Aorta (tissue), 5 donors: ENCODE measurements at places on chromosomes 11 and 22. TPM values are rescaled to one million over a fixed set of nuclear protein-coding genes. Genes with fewer than 3 reads are reported as not detected.

- DNase-seq: no peak
Observed at GRCh38 chr11:68169442-68169841, 43.7 kb downstream of the KMT5B start.

GRCh38 chr11:845872-846495 lies 3.3 kb downstream of the TSPAN4 start:
- no peak for DNase-seq

Gene PATE2
- total RNA-seq: not detected

DNA sequence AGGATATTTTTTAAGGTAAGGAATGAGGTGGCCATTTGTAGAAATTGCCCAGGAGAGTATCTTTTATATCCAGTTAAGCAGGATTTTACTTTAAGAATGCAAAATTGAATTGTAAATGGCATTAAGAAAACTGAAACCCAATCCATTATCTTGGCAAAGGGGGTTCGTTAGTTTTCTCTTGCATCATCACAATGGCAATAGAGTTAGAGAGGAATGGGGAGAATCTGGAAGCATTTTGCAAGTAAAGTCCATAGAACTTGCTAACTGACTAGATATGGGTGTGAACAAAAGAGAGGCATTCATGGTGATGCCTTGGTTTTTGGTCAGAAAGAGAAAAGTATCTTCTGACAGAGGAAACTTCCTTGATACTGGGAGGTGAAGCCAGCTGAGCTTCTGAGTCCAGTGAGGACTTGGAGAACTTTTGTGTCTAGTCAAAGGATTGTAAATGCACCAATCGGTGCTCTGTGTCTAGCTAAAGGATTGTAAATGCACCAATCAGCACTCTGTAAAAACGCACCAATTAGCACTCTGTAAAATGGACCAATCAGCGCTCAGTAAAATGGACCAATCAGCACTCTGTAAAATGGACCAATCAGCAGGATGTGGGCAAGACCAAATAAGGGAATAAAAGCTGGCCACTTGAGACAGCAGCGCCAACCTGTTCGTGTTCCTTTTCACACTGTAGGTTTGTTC lies 3.6 kb upstream of the CCDC117 start:
- DNase-seq: no peak

Gene GRM5
- 3.4 TPM for total RNA-seq

- no peak for DNase-seq
Observed at GRCh38 chr11:45062974-45063635, 83.3 kb upstream of the PRDM11 start.
